HEK293T (cell line): ENCODE measurements at places on chromosomes 11 and 22.

GRCh38 chr11:2713661-2714462 lies 14.1 kb upstream of the KCNQ1OT1 start:
- DNase-seq, result no peak

DNA sequence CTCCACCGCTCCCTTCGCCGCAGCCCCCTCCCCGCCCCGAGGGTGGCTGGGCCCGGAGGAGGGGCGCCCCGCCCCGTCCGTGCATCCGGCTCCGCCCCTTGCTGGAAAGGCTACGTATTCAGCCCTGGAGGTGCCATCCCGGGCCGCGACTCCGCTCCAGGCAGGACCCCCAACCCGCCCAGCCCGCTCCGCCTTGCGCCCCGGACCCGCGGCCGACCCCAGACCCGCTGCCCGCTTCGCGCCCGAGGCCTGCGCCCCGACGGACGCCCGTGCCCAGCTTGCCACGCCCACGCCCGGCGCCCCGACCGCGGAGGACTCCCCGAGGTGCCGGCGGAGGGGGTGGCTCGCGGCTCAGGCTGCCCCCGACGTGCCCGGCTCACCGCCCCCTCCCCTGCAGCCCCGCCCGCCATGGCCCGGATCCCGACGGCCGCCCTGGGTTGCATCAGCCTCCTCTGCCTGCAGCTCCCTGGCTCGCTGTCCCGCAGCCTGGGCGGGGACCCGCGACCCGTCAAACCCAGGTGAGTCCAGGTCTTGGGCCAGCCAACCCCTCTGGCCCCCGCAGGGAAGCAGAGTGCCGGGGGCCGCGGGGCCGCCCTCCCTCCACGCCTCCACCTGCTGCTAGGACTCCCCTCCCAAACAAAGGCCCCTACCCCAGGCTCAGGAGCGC lies at the start of gene ADM2:
Gene ADM2 (plus strand): TSS at position 104 of the 667 bp plus-strand sequence. CDS start 305 bp downstream, at position 409.
- no peak for DNase-seq

- DNase-seq, result no peak
Observed at GRCh38 chr11:87059596-87060390, 22.1 kb downstream of the TMEM135 start.

DNA sequence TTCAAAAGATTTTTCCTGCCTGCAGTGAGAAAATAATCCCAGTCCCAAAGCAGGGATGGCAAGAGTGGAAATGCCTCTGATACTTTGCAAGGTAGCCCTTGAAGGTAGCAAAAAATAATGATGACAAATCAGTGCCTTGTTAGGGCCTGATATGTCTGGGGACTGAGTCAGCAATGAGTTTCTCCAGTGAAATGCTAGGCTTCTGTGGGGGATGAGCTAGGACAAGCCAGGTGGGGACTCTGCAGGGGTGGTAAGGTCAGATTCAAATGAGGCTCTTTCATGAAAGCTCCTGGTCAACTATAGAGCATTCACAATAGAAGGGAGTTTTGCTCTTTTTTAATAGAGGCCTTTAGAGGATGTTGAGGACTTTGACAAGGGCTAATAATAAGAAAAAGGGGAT lies 77.7 kb downstream of the ME3 start:
- no peak for DNase-seq

- DNase-seq, result no peak
Observed at GRCh38 chr22:21766691-21767462, 31.3 kb upstream of the YPEL1 start.

GRCh38 chr11:94630221-94630620 lies 63.1 kb downstream of the PIWIL4 start:
- no peak for DNase-seq

DNA sequence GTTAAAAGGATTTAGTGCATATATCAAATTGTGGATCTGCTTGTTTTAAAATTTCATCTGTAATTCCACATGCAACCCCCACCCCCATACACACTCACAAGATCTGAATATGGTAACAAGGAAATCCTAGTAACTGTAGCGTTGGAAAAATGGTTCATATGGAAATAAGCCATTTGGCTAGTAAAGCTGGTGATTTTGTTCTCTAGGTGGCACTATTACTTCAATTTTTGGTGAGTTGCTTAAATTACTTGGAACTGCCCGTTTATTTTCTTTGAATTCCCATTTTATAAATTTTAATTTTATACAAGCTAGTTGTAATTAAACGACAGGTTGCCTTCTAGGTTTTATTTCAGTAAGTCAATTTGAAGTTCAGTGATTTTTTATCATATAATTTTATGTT lies 5.3 kb downstream of the BDNF start:
- no peak for DNase-seq

DNA sequence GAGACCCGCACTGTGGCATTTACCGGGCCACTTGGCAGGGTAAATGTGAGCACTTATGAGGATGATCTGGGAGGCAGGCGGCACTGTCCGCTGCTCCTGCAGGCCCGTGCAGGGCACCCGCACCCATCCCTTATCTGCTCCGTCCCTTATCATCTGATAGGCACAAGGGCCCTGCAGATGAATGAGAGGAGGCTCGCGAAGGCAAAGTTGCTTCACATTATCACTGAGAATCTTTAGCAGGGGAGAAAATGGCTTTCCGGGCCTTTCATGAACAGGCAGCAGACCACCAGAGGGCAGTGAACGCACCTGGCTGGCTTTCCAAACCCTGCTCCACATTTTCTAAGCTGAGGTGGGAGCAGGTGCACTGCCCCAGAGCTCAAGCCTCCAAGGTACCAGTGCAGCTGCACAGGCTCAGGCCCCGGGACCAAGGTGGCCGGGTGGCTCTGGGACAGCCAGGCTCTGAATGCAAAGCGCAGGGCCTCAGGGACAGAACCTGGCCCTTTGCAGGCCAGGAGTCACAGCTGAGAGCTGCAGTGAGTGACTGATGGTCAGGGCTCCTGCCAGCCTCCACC lies 165.6 kb downstream of the SHANK2 start:
- peak; percentile 34 for DNase-seq

DNA sequence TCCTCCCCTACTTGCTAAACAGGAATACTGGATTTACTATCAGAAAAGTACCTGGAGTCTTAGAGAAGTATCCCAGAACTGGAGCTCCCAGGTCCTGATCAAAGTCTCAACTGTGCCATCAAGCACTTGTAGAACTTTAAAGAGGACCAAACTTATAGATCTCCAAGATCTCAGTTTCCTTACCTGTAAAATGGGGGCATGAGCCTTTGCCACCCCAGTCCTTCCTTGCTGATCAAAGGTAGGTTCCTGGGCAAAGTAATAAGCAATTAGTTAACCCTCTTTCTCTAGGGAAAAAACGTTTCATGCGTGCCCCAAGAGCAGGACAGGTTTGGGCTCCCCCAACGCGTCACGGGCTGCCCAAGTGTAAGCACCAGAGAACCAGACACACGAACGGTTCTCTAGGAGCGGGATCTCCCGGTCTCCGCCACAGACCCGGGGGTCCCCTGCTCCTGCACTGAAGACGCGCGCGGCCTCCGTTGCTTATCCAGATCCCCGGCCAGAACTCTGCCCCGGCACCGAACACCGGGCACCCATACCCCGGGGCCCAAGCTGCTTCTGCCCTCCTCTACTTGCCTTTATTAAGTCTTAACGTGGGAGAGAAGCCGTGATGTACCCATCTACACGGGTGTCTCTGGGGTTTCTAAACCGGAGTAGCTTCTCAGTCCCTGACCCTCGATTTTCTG lies 505 bp downstream of the ZNF214 start:
- DNase-seq, result peak; percentile 29

DNA sequence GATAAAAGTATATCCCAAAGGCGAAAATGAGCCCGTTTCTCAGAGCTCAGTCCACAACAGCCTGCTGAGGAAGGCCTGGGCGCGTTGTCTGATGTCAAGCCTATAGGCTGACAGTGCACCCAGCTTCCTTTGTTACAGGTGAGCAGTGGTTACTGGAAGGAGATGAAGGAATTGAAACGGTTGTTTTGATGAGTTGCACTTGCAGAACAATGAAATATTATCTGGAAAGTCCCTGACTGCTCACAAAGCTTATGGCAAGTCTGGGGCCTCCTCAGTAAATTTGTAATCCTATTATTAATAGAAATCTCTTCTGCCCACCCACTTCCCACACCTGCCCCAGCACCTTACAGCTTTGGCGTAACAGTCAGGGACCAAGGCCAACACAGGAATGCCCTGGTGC lies 77.8 kb downstream of the C11orf91 start:
- no peak for DNase-seq

DNA sequence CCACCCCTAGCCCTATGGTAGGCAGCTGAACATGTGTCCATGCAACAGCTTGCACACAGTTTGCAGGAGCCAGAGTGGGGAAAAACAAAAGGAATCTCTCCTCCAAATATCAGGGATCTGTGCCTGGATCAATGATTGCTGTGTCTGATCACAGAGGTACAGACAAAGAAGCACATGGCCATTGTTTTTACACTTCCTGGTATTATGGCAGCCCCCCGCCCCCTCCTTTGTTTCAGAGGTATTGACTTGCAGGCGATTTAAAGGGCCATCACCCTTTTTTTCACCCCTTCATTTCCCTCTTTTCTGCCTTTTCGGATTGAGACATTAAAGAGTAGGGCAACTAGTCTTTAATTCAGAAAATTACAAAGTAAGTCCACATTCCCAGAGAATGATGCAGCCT lies 453.0 kb upstream of the LUZP2 start:
- no peak for DNase-seq

GRCh38 chr22:36925388-36926290 lies 12.2 kb downstream of the CSF2RB start:
- DNase-seq, result no peak

DNA sequence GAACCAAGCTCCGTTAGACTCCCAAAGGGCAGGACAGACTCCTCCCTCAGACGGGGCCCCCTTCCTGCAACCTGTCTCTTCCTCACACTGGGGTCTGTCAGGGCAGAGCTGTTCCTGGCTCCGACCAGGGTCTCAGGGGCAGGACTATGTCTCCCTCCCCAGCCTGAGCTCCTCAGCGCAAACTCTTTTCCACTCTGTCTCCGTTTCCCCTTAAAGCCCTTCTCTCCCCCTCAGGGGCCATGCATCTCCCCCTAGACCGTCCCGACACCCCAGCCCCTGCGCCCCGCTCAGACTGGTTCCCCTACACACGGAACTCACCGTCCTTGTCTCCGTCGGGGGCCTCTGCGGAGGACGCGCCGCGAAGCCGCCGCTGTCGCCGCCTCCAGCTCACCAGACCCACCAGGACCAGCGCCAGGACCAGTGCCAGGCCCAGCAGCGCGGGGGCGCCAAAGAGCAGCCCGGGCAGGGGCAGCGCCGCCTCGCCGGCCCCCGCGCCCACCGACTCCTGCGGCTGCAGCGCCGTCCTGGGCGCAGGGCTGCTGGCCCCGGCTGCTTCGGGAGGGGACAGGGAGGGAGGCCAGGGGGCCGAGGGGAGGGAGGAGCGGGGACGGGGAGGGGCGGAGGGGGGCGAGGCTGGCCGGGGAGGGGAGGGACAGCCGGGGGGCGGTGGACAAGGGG lies 684 bp downstream of the TNFRSF13C start:
- DNase-seq, result peak; percentile 84

DNA sequence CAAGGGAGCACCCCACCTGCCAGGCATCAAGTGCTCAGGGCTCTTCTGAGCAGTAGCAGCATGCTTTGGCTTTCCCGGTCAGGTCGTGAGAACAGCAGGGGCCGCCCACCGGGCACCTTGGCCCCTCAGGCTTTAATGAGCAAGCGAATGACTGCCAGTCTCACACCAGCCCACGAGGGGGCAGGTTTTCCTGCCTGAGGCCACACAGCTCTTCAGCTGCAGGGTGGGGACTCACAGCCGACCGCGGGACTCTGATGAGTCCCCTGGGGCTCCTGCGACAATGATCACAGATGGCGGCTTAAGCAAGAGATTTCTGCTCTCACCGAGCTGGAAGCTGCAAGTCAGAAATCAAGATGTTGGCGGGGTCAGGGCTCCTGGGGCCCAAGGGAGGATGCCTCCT lies 14.3 kb upstream of the FGF19 start:
- peak; percentile 87 for DNase-seq

DNA sequence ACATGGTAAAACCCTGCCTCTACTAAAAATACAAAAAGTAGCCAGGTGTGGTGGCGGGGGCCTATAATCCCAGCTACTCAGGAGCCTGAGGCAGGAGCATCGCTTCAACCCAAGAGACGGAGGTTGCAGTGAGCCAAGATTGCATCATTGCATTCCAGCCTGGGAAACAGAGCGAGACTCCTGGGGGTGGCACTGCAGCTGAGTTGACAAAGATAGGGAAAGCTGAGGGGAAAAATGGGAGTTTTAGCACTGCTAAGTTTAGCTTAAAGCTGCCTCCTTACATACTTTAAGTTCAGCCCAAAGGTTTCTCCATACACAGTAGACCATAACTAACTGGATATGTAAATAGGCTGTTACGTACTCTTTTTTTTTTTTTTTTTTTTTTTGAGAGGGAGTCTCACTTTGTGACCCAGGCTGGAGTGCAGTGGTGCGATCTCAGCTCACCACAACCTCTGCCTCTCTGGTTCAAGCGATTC lies 9.0 kb upstream of the USP28 start:
- no peak for DNase-seq
